ENCODE measurements at places on chromosomes 12 and 14.

- DNase-seq, result no peak
Measured at GRCh38 chr14:35988972-35989690, 163.0 kb downstream of the BRMS1L start.

DNA sequence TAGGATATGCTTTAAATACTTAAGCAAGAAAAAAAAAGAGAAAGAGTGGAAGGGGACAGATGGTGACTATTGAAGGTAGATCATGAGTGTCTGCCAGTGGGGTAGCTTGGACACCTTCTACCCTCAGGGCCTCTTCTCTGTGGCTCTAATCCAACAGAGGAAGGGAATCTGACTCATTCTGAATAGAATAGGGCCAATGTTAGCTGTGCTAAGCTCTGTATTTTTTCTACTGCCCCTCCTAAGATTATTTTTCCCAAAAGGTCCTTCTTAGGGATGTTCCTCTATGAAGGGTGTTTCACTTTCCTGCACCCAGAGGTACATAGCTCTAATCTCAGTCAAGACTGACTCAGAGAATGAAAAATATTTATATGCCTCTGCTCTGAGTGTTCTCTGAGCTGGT is 25.6 kb downstream of the UNC79 start:
- DNase-seq, result no peak

DNA sequence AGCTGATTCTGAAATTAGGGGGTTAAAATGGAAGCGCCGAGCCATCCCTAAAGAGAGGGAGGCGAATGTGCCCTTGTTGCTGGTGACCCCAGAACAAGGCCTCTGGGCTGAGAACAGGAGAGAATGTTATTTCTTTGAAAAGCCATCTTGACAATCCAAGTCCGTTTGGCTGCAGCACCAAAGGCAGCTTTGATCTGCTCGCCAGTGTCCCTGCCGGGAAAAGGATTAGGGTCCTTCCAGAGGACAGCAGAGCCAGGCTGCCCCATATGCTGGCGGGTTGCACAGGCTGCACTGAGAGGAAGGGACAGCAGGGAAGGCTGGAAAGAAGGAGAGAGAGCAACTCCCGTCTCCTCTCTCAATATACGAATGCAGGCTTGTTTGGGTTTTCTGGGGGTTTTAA is 141.7 kb downstream of the TMEM132C start:
- no peak for DNase-seq

DNA sequence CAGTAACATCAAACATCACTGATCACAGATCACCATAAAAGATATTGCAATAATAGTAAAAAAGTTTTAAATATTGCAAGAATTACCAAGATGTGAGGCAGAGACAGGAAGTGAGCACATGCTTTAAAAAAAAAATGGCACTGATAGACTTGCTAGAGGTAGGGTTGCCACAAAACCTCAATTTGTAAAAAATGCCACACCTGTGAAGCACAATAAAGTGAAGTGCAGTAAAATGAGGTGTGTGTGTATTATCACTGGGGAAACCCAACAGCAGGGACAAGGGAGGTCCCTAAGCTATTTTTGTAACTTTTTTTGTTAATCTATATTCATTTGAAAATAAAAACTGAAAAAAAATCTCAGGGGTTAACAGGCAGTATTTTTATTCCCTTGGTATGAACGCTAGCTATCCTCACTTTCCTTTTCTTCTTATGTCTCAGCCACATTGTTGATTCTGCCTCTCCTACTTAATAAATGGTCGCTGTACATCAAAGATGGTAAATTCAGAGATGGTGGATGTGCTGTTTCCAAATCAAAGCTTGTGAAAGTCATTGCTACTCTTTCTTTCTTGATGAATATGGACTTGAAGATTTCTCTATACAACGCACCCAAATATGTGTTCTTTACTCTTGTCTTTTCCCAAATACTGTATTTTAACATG is 14.0 kb upstream of the KLRD1 start:
- DNase-seq, result no peak

DNA sequence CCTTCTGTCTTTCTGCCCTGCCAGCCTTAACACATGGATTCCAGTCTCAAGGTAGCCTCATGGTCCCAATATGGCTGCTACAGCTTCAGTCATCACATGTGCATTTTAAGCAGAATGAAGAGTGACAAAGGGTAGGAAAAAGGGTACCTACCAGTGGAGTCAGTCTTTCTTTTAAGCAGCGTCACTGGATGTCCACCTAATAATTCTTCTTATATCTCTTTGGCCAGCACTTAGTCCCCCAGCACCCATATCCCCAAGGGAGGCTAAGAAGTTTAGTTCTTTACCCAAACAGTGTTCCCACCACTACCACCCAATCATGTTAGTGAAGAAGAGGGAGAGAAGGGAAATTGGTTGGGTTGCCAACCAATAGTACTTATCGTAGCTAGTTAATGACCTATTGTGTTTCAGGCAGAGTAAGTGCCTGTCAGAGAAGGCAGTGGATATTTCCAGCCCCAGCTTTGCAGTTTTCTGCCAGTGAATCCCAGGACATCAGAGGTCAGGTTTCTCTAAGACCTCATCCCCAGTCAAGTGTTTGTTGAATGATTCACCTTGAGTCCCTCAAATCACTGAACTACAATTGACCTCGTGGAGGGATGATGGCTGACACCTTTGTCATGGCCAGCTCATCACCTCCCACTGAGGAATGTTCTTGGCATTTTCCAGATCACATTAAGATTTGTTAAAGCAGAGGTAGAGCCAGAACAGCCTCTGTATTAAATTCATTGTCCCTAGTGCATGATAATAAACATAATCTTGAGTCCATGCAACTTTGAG is 250.9 kb upstream of the CRY1 start:
- DNase-seq, result no peak

GRCh38 chr12:80966001-80966400 is 28.3 kb upstream of the LIN7A start:
- DNase-seq, result no peak

GRCh38 chr14:74476107-74476506 is 17.0 kb downstream of the NPC2 start:
- DNase-seq, result no peak

DNA sequence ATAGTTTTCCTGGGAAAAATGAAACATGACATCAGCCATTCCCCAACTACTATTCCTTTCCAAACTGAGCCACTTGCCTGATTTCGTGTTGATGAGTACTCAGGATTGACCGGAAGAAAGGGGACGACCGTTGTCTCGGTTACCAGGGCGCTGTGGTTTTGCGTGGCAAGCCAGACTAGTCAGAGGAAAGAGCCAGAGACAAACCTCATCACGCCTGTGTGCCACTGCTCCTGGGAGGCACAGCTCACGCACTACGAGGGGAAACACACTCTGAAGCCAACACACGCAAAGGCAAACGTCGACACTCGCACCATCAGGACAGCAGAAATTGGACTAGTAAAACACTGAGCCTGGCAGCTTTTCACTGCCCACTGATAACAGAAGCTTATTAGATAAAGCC is 35.0 kb downstream of the GIT2 start:
- no peak for DNase-seq

- no peak for DNase-seq
Measured at GRCh38 chr12:94123127-94123526, 25.2 kb upstream of the PLXNC1 start.

DNA sequence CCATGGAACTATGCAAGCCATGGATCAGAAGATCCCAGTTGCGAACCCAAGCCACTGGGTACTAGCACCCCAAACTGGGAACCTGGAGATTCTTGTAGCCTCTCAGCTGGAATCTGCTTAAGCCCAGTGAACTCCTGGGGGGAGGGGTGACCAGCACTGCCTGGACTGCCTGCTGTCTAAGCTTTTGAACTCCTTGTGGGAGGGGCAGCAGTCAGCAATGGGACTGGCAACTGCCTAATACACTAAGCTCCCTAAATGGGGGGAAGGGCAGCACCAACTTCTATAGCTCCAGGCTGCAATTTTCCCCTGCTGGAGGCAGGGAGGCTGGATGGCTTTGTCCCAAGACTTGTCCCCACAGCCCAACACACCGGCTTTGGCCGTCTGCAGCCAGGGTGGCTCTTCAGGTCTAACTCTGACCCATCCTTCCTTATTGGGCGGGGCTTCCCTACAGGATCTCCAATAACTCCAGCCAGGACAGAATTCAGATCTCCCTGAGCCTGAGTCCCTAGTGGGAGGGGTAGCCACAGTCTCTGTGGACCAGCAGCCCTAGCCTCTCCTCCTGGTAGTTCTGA is 485.1 kb downstream of the SOX5 start:
- DNase-seq, result no peak

GRCh38 chr12:9673404-9674225 is 4.1 kb downstream of the CLEC2D start:
- no peak for DNase-seq

DNA sequence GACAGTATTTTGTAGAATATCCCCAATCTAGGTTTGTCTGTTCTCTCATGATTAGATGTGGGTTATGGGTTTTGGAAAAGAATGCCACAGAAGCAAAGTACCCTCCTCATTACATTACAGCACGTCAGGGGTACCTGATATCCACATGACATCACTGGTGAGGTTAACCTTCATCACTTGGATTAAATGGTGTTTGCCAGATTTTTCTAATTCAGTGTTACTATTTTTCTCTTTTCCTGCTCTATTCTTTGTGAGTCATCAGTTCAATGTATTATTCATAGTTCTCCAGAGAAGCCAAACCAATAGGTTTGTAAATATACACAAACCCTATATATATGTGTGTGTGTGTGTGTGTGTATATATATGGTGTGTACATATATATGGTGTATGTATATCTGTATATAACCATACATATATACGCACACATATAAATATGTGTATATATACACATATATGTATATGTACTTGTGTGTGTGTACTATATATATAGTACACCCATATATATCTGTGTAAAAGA is 131.4 kb downstream of the LMNTD1 start:
- DNase-seq, result no peak

DNA sequence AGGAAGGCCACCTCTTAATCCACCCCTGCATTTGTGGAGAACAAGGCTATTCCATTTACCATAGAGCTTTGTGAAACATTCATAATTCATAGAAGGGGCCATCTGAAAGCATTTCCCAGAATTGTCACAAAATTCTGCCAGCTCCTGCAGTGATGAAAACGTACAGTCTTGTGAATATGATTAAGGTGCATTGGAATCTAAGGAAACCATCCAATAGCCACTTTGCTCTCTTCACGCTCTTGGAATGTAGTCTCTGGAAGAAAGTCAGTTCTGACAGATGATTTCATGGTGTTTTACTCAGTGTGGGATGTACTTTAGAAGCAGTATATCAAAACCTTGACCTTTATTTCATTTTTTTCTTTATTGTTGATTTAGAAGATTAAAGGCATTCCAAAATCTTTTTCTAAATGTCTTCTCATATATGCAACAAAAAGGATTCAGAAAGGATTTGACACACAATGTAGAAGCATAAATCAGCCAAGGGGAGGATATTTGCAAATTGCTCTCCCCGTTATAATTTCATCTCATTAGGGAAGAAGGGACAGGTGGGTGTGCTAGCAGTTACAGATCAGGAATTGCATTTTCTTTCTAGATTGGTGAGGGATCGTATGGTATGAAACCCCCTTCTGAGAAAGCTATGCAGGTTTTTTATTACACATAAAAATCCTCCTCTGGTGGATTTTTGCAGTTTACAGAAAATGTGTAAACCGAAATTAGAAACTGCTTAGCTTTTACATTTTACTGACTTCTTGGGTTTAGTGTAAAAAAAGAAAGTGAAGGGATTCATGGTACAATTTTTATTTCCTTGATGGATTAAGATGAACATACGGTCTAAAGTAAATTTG is 390.2 kb downstream of the LRIG3 start:
- DNase-seq, result no peak

DNA sequence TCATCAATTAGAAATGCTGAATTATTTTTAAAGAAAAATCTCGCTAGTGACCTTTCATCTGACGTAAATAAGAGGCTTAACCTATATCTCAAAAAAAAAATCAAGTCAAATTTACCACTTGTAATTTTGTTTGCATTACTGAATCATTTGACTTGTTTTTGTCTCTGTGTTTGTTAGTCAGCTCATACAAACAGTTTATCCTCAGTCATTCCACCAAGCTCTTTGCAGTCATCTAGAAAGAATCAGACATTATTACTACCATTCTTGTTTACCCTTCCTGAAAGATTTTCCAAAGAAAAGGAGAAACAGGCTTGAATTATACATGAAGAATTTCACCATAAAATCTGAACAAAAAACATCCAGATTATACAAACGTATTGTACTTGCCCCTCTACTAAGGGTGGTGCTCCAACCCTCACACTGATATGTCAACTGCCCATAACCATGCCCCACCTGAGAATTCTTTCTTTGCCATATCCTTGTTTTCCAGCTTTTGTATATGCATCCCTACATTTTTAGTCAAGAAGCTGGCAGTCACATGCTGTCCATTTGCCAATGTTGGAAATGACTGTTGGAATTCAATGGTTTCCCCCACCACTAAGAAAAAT is 257.2 kb downstream of the PAWR start:
- no peak for DNase-seq

DNA sequence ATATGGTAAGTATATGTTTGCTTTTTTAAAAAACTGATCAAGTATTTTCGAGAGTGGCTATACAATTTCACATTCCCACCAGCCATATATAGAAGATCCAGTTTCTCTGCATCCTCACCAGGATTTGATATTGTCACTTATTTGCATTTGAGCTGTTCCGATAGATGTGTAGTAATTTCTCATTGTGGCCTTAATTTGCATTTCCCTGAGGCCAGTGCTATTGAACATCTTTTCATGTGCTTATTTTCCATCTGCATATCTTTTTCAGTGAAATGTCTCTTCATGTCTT is 72.9 kb upstream of the VASH1 start:
- no peak for DNase-seq

- no peak for DNase-seq
Measured at GRCh38 chr12:124464830-124465229, 102.6 kb downstream of the NCOR2 start.

DNA sequence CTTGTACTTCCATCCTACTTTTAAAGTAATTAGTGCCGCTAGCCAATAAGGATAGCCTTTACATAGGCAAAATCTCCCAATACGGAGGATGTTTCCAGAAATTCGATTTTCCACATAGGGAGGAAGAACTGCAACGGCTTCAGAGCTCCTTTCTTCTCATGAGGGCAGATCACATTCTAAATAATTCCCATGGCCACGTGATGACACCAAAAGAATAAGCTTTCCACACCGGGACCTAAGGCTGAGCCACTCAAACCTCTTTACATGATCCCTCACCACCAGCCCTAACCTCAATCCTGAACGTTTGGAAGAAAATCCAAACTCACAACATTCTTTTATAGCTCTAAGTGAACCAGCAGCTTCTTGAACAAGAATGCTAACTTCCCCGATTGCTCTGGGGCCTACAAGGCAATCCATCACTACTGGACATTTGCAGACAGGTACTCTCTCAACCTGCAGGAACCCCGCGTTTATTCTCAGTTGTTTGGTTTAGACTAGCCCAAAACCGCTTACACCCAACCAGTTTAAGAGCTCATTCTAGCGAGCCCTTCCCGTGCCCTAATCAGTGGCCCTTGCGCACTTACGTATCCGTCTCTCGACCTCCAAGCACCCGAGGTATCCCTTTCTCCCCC is 884 bp downstream of the CAPRIN2 start:
- DNase-seq, result no peak

GRCh38 chr12:79331870-79332269 is 358.9 kb downstream of the PAWR start:
- no peak for DNase-seq

- DNase-seq, result no peak
Measured at GRCh38 chr12:936377-937345, 12.8 kb downstream of the RAD52 start.

Measured in stimulated activated CD4-positive, alpha-beta T cell treated with anti-CD3 and anti-CD28 coated beads, Interleukin-4, amount 100 ng/mL, for 48 hours (primary cell).